ENCODE measurements at places on chromosomes 11 and 22. TPM values are rescaled to one million over a fixed set of nuclear protein-coding genes. Genes with fewer than 3 reads are reported as not detected.

DNA sequence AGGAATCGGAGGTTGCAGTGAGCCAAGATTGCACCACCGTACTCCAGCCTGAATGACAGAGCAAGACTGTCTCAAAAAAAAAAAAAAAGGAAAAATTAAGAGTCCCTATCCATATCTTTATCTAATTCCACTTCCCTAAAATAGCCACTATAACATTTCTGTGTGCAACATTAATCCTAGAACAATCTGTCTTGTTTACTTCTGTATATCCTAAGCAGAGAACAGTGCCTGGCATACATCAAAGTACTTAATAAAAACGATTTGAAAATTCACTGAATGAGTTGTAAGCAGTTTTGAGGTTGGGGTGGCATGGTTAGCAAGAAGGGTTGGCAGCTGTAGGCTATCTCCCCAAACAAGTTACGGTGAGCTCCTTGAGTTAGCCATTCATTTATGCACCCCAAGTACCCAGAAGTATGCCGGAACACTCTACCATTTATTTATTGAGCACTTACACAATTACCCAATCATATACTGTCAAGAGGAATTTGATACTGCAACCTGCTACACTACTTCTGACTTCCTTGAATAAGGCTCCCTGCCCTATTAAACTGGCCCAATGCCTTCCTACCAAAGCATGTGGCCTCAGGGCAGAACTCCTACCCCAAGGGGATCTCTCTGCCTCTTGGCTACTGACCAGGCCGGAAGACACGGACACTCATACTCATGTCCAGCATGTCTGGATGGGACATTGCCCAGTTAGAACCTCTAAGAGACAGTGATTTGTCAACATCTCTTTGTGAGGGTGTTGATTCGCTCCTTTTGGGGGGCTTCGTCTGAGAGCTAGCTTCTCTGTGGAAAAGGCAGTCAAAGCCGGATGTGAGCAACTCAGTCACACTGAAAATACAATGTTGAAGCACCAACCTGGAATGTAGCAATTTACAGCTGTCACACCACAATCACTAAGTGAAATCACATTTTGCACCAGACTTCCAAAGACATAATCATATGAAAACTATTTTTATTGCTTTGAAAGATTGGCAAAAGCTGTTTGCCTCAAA is 16.3 kb upstream of the TMEM41B start:
- no peak for DNase-seq

DNA sequence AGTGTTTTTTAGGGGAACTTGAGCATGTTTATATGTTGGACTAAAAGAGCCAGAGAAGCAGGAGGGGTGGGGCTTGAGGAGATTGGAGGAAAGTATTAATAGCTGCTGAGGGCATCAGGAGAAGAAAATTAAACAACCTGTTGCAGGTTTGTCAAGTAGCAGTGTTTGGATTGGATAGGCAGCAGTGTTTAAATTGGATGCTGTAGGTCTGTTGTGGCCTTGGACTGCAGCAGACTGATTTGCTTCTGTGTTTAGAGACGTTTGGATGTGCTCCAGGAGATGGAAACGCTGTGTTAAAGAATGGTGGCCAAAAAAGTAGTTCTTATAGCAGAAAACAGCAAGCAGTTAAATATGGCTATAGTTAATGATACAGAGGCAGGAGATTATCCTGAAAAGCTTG is 5.7 kb downstream of the EIF3L start:
- DNase-seq: no peak

Gene CCDC81
- 0.34 TPM for total RNA-seq

GRCh38 chr11:8338138-8338537 is 74.5 kb upstream of the LMO1 start:
- DNase-seq: no peak

DNA sequence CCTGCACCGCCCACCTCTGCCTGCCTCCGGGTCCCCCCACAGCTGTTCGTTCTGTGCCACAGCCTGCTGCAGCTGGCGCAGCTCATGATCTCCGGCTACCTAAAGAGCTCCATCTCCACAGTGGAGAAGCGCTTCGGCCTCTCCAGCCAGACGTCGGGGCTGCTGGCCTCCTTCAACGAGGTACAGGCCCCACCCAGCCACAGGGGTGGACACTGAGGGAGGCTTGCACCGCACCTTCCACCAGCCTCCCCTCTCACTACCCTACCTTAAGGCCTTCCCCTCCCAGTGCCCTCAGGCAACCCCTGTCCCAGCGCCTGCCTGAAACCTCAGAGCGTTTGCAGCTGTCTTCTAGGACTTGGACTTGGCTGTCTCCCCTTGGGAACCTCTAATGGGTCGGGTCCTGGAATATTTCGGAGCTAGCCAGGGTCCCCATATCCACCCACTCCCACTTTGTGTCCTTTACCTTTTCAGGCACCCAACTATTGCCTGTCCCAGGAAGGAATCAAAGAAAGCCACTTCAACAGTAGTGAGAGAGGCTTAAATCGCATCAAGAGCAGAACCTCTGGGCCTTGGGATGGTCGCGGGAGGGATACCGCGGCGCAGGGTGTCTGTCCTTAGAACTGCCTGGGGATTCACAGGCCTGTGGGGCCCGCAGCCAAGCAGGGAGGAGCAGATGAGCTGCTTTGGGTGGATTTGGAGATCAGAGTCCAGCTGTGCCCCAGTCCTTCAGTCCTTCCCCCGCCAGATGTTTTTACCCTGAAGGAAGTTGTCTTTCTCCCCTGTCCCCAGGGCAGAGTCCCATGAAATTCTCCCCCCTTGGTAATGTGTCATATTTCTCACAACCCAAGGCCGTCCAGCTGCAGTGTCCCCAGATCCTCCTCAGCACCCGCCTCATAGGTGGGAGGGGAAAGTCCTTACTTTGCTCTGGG is 13.3 kb downstream of the SLCO2B1 start:
- DNase-seq: no peak

DNA sequence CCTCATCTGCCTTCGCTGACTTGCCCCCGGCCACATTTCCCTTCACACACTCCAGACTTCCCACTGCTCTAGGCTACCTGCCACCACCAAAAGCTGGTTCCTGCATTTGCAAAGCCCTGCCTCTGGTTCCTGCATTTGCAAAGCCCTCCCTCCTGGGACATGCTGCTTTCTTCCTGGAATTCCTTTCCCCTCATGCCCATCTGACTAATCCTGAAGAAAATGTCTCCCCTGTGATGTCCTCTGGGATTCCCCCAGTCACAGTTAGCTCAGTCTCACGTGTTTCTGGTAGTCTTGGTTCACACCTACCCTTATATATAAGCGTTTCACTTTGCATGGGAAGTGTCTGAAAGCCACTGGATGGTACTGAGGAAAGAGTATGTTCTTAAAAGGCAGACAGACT is 206.9 kb downstream of the DBX1 start:
- DNase-seq: no peak

DNA sequence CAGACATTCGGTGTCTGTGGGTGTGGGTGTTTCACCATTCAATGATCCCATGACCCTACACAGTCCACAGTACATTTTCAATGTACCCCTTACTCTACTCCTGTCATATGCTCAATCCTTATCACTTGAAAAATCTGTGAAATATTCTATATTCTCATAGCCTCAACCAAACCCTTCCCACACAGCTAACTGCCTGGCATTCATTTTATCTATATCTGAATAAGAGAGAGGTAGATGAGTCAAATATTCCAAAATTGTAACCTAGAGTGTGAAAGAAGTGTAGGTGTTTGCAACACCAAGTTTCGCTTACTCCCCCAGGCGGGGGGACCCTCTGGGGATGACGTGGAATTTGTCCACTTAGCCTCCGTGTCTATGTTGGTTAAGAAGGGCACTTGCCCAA is 354.8 kb downstream of the ETS1 start:
- no peak for DNase-seq
